ENCODE measurements at places on chromosomes 12 and 14.

GRCh38 chr14:22333422-22334274 is 255.4 kb downstream of the DAD1 start:
- DNase-seq: no peak

DNA sequence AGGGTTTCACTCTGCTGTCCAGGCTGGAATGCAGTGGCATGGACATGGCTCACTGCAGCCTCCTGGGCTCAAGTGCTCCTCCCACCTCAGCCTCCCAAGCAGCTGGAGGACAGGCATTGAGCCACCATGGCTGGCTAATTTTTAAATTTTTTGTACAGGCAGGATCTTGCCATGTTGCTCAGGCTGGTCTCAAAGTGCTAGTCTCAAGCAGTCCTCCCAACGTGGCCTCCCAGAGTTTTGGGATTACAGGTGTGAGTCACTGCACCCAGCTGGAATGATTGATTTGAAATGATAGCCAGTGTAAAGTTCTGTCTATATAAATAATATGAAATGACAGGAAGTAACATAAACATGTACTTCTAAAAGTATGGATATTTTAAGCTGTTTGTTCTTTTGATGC is 172.7 kb downstream of the FUT8 start:
- DNase-seq: no peak

DNA sequence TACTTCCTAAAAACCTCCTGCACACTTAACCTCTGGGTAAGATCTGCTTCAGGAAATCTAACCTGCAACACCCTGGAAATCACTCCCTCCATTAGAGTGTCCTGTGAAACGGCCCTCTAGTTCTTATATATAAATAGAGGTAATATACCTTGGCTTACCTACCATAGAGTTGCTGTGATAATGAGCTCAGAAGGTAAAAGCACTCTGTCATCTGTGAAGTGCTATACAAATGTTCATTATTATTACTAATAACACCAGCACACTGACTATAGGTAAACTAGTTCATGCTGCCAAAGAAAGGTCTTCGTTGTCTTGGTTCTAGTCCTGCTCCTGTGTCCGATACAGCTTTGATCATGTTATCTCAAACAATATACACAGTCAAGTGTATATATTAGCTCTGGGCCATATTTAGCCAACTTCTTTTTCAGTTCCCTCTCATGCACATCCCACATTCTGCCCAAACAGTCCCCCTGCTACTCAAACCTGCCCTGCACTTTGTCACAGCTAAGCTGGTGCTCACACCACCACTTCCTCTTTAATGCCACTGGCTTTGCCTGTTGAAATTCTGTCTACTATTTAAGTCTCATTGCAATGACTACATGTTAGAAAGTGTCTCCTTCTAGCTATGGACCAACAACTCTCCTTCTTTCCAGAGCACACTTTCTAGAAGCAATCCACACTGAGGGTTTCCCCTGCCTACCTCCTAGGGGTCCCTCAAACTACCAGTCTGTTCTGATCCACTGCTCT is 5.1 kb downstream of the E2F7 start:
- DNase-seq: no peak

GRCh38 chr14:39212034-39212433 is 21.7 kb upstream of the MIA2 start:
- DNase-seq: no peak

Data from activated naive CD4-positive, alpha-beta T cell treated with Interleukin-2 at 50 U/mL for 16 hours (primary cell).